Hippocampal formation (tissue), 2 donors: ENCODE measurements at places on chromosomes 12 and 14.

- no peak for DNase-seq
Observed at GRCh38 chr12:53579545-53579955, 46.6 kb downstream of the ATF7 start.

DNA sequence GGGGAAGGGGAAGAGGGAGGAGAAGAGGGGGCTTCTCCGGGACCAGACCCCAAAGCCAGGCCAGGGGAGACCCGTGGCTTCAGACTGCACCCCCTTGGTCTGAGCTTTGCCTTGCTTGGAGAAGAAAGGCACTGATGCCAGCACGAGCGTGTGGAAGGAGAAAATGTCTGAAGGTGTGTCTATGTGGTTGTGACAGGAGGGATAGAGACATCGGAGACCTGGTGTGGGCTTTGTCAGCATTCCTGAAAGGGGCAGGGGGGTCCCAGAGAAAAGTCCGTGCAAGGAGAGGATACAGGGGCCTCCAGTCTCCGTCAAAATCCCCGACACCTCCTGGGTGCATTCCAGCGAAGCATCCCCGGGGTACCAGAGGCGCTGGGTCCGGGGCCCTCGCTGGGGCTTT lies 139.0 kb upstream of the LHX5 start:
- DNase-seq, result no peak

GRCh38 chr14:104510794-104511611 lies 68.6 kb upstream of the C14orf180 start:
- no peak for DNase-seq

DNA sequence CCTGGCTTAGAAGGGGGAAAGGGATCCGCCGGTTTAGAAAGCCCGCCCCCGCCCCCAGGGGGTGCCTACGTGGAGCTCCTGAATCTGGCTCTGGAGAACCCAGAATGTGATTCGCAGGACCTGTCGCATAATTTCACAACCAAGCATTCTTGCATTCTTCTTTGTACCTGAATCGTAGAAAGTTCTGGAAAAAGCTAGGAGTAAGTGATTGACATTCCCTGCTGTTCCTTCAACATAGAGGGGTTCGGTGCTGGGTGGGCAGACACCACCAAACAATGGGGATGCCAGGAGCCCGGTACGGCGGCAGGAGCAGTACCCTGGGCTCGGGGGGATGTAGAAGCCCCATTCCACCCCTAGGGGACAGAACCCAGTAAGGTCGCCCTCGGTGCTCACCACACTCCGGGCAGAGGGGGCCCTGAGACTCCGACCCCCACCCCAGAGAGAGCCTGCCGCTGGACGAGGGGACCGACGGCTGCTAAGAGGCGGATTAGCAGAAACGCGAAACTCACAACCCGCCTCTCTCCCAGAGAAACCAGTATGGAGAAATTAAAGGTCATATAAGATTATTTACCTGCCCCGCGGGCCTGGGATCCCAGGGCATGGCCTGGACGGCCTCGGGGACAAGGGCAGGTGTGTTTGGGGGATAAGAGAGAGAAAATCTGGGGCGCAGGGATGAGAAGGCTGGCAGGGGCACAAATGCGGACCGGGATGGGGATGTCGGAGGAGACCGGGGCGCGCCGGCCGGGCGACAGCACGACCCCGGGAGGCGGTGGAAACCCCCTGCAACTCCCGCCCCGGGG lies 520 bp downstream of the CSRP2 start:
- DNase-seq, result no peak

DNA sequence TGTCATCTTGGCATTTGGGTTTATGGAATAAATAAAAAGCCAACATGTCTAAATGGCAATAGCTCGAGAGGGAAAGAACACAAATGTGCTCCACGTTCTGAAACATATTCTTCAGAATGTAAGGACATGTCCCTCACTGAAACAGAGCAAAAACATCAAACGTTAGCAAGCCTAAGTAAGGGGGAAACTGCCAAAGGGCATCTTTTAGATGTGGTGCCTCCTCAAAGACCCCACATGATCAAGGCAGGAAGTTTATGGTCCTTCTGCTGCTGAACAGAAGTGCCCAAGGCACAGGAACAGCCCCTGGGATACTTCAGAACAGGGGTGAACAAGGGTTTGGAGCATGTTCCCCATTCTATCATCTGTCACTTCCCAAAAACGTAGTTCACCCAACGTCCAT lies 227.0 kb downstream of the ANO2 start:
- no peak for DNase-seq

- DNase-seq, result no peak
Observed at GRCh38 chr12:71472441-71472911, 32.9 kb downstream of the LGR5 start.

- DNase-seq, result no peak
Observed at GRCh38 chr14:66717561-66718140, 209.7 kb downstream of the GPHN start.

- no peak for DNase-seq
Observed at GRCh38 chr14:101017806-101018560, 114.5 kb upstream of the RTL1 start.

DNA sequence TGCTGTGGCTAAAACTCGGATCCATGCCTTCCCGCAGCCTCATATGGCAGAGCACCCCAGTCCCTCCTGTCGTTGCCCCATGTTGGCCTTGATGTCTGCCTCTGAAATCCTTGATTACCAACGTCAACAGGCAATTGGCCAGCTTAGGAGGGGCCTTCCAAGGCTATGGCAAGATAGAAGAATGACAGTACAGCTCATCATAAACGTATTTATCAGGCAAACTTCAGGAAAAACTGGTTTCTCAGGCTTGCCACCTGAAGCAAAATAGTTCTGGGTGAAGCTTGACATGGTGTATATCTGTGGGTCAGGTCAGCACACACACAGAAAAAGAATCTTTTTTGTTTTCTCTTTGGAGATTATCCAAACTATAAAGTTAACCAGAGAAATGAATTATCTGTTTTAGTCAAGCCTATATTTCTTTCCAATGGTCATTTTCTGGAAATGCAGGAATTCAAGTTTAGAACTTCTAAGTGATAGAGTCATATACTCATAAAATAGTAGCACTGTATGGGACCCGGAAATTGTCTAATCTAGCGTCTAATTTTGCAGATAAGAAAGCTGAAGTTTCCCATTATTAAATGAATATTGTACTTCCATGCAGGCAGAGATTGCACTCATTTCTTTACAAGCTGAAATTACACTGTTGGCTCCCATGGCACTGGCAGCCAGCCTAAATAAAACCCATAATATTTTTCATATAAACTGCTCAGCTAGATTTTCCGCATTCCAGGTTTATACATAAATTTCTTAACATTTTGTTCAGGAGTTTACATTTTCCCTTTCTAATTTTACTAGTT lies 24.4 kb upstream of the DUSP16 start:
- no peak for DNase-seq

DNA sequence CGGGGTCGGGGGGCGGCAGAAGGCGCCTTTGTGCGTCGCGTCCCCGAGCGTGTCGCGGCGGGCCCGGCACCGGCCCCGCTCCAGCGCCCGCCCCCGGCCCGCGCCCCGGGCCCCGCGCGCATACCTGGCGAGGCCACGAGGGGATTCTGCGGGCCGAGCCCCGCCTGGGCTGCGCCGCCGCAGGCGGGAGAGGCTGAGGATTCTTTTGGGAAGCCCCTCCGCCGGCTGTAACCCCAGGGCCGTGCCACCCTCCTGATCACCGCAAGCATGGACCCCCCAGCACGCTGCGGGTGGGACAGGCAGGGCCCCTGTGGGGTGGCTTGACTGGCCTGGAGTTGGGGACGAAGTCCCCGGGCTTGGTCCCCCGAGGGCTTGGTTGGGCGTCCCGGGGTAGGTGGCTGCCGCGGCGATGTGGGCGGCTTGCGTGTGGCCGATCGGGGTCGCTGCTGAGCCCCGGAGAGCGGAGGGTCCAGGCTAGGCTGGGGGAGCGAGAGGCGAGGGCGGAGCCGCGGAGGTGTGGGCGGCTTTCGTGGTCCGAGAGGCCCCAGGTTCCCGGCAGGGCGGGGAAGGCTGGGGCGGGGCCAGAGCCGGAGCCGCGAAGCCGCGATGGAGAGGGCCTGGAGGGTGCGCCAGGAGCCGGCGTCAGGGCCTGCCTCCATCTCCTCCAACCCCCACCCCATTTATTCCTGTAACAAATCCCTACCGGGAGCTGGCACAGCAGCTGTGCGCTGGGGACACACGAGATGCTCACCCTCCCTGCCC lies 28.4 kb upstream of the GPR132 start:
- DNase-seq, result no peak

GRCh38 chr12:15446807-15447206 lies 124.5 kb downstream of the PTPRO start:
- DNase-seq, result no peak

- DNase-seq, result no peak
Observed at GRCh38 chr12:101470939-101471338, 4.2 kb upstream of the SPIC start.

DNA sequence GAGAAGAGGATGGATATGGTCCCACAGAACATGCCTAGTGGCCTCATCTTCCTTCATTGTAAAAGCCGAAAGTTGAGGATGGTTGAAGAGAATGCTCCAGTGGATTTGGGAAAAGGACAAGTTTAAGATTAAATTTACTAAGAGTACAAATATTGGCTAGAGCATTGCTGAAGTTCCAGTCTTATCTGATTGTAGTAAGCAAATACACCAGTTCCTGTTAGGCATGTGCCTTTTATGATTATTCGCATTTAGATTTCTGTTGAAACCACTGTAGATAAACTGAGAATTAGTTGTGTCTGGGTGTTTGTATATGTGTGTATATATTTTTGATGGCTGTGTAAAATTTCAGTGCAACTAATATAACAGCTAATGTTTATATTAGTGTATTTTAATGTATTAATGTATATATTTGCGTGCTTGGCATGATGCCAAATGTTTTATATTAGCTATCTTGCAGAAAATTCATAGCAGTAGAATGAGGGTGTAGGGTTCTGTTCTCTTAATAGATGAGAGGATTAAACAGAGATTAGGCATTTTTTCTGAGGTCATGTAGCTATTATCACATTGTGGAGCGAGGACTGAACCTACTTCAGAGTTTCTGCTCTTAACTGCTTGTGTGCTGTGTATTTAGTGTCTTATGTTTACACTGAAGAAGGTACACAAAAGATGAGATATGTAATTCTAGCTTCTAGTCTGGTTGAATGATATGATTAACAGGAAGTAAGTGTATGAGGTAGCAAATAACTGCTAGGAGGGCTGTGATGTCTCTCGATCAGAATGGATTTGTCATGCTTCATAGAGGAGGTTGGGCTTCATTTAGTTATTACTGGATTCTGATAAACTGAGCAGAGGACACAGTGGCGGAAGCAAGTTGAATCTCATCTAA lies 21.1 kb downstream of the FKBP3 start:
- DNase-seq, result no peak

- DNase-seq, result no peak
Observed at GRCh38 chr14:85883966-85884365, 354.0 kb downstream of the FLRT2 start.

- DNase-seq, result no peak
Observed at GRCh38 chr12:96872961-96873360, 34.1 kb upstream of the NEDD1 start.

DNA sequence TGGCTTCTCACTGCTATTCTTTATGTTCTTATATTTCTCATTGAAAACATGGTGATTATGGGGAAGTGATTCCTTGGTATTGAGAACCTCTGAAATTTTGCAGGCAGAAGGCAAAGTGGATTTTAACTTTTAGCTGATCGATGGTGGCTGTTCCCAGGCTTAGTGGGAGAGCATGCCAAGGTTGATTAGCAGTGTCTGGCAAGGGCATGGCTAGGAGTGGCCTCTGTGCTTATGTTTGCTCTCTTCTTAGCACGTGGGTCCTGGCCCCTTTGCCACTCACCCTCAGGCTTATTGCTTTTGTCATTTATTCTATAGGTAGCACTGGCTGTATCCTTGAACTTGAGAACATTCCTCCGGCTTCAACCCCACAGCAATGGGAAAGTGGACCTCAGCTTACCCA lies 2.1 kb downstream of the MVK start:
- no peak for DNase-seq

DNA sequence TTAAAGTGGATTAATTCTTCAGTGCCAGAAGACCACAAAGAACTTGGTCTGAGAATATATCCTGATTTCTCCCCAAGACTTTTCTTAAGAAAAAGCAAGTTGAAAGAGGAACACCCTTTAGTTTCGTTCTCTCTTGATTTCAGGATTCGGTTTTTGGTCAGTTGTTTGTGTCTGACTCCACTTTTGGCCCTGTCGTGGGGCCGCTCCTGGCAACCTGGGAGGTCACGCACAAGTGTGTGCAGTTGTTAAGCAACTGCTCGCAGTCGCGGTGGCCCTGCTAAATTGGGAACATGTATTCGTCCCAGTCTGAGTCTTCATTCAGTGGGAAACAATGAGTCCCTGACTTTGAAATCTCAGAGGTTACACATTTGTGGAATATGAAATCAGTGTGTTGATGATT lies 68.7 kb downstream of the RGS6 start:
- DNase-seq, result no peak

DNA sequence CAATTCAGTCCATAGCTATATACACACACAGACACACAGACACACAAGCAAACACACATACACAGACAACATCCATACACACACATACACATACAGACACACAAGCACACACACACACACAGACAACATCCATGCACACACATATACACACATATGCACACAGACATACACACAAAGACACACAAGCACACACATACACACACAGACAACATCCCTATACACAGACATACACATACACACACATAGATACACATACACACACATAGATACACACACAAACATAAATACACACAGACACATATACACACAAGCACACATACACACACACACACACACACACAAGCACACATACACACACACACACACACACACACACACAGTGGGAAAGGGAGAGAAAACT lies 254.8 kb downstream of the VRK1 start:
- DNase-seq, result no peak

GRCh38 chr12:105257321-105257728 lies 21.4 kb upstream of the APPL2 start:
- no peak for DNase-seq

GRCh38 chr14:41606282-41606531 lies 469 bp upstream of the LRFN5 start:
- no peak for DNase-seq

GRCh38 chr12:96107236-96107635 lies 71.8 kb upstream of the LTA4H start:
- DNase-seq, result no peak

GRCh38 chr12:13223179-13223804 lies 26.8 kb downstream of the EMP1 start:
- DNase-seq, result no peak

DNA sequence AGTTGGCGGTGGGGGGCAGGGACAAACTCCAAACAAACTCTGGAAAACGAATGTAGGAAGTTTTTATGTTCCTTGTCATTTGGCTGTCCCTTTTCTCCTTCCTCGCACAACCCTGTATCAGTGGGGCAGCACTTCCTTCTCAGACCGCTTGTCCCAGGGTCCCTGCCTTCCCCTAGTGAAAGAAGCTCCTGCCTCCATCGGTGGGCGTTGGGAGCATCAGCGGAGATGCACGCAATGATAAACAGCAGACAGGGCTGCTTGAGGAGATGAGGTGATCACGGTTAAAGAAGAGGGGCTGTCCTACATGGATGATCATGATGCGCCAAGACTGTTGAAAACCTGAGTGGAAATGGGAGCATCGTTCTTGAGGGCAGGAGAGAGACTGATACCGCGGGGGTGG lies 620 bp downstream of the C1S start:
- DNase-seq, result no peak

- no peak for DNase-seq
Observed at GRCh38 chr12:27555361-27555760, 31.4 kb downstream of the PPFIBP1 start.
